Endodermal cell (in vitro differentiated cells): ENCODE measurements at places on chromosomes 3 and 15. TPM values are rescaled to one million over a fixed set of nuclear protein-coding genes. Genes with fewer than 3 reads are reported as not detected.

Gene C3orf20
- total RNA-seq, result not detected in 3 replicates

Gene TLR9
- not detected in 3 replicates for total RNA-seq

DNA sequence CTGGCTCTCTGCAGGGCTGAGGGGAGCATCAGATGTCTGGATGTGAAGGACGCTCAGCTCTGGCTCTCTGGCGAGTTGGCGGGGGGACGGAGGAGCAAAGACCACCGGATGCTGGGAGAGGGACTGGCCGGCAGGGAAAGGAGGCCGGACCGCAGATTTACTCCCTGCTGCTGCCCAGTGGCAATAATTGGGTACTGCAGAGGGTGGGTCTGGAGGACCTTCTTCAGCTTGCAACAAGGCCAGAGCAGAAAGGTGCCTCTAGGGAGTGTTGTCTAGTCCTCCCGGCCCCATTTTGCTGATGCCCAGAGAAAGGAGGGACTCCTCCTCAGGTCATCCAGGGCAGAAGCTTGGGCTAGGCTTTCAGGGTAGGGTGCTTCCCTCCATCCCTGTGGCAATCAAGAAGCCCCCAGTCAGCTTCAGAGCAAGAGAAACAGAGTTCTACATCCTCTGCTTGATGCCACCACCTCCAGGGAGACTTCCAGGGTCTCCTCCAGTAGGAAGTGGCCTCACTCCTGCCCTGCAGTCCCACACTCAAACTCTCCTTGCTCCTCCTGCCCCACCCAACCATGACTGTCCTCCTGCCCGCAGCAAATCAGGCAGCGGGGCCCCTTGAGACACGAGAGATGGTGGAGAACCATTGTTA, 20.3 kb upstream of the CSPG4 start:
- H3K4me1 ChIP-seq, result no peaks in the 10 kb centered on the region
- H3K36me3 ChIP-seq, result no peaks in the 10 kb centered on the region
- H3K27me3 ChIP-seq, result no peaks in the 10 kb centered on the region

Gene GHSR
- not detected in 2 replicates for total RNA-seq

GRCh38 chr3:196237203-196237602, 20.9 kb downstream of the SLC51A start:
- H3K4me3 ChIP-seq, result no peak overlapping the region
- no peak for DNase-seq
- peaks cover 5% of the 10 kb centered on the region for H3K4me1 ChIP-seq
- peaks cover 58% of the 10 kb centered on the region for H3K36me3 ChIP-seq
- H3K27me3 ChIP-seq, result no peaks in the 10 kb centered on the region

DNA sequence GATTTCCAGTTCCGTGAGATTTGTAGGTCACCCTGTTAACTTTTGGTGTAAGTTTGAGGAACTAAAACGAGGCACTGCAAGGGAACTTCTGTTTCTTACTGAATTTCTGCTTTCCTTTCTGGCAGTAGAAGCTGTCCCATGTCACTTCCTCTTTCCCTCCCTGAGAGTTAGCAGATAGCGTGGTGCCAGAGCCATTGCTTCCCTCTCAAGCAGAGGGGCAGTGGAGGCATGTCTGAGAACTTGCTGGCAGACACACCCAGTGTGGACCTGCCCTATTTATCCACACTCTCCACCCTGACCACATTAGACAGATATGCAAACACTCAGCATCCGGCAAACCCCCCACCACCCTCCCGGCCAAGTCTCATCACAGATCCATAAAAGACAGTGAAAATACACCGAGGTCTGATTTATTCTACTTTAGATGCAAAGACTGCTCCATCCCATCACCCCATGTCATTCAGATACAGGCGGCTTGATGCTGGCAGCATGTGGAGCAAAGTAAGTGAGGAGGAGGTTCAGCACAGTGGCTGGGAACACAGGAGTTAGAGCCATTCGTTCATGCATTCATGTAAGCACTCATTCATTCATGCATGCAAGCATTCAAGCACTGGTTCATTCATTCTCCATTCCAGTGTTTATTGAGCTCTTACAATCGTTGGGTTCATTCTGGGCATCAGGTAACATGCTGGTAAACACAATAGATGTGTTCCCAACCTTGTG, 324.7 kb downstream of the SHQ1 start:
- no peak overlapping the region for H3K27ac ChIP-seq
- H3K4me1 ChIP-seq, result no peaks in the 10 kb centered on the region

Gene MON1A
- total RNA-seq, result 6.2 and 6.7 TPM in 2 replicates

Gene RARRES1
- 0.58 TPM in 1 of 3 replicates, not detected in the others for total RNA-seq

Gene HHATL
- not detected in 3 replicates for total RNA-seq

DNA sequence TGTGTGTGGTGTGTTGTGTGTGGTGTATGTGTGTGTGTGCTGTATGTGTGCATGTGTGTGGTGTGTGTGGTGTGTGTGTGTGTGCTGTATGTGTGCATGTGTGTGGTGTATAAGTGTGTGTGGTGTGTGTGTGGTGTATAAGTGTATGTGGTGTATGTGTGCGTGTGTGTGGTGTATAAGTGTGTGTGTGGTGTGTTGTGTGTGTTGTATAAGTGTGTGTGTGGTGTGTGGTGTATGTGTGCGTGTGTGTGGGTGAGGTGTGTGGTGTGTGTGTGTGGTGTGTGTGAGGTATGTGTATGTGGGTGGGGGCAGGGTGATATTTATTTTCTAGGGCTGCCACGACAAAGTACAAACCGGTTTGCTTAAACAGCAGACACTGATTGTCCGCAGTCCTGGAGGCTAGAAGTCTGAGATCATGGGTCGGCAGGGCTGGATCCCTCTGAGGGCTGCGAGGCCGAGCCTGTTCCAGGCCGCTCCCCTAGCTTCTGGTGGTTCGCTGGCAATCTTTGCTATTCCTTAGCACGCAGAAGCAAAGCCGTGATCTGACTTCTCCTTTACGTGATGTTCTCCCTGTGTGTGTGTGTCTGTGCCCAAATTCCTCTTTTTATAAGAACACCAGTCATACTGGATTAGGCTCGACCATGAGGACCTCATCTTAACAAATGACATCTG, 160.2 kb downstream of the XXYLT1 start:
- H3K4me1 ChIP-seq, result peaks cover 5% of the 10 kb centered on the region
- DNase-seq, result no peak
- no peaks in the 10 kb centered on the region for H3K27me3 ChIP-seq
- H3K36me3 ChIP-seq, result peaks cover 4% of the 10 kb centered on the region
- H3K27ac ChIP-seq, result no peak overlapping the region

Gene ITIH3
- not detected in 2 replicates for total RNA-seq

DNA sequence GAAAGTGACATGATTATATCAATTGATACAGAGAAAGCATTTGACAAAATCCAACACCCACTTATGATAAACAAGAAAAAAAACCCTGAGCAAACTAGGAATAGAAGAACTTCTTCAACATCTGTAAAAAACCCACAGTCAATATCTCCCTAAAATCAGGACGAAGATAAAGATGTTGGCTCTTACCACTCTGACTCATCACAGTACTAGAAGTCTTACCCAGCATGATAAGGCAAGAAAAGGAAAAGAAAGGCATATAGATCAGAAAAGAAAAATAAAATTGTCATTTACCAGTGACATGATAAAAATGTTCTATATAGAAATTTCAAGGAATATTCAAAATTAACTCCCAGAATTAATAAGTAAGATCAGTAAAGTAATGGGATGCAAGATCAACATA, 7.2 kb upstream of the FBXW12 start:
- peaks cover 2% of the 10 kb centered on the region for H3K4me1 ChIP-seq
- H3K36me3 ChIP-seq, result no peaks in the 10 kb centered on the region

Gene ATP13A5
- not detected in 3 replicates for total RNA-seq

GRCh38 chr3:39166932-39167532, 13.6 kb upstream of the CSRNP1 start:
- H3K27ac ChIP-seq, result no peak overlapping the region
- no peaks in the 10 kb centered on the region for H3K4me1 ChIP-seq
- no peaks in the 10 kb centered on the region for H3K27me3 ChIP-seq
- H3K4me3 ChIP-seq, result no peak overlapping the region
- DNase-seq, result no peak
- no peaks in the 10 kb centered on the region for H3K36me3 ChIP-seq

GRCh38 chr15:44598892-44599291, 61.9 kb downstream of the EIF3J start:
- H3K4me3 ChIP-seq, result no peak overlapping the region
- no peak overlapping the region for H3K27ac ChIP-seq
- H3K4me1 ChIP-seq, result peaks cover 8% of the 10 kb centered on the region
- no peaks in the 10 kb centered on the region for H3K27me3 ChIP-seq

GRCh38 chr3:192277477-192277876, 449.9 kb downstream of the FGF12 start:
- DNase-seq, result no peak
- H3K36me3 ChIP-seq, result no peaks in the 10 kb centered on the region
- H3K4me3 ChIP-seq, result no peak overlapping the region
- no peak overlapping the region for H3K27ac ChIP-seq

- H3K27me3 ChIP-seq, result no peaks in the 10 kb centered on the region
- no peak overlapping the region for H3K4me3 ChIP-seq
- no peaks in the 10 kb centered on the region for H3K4me1 ChIP-seq
- no peak overlapping the region for H3K27ac ChIP-seq
- no peaks in the 10 kb centered on the region for H3K36me3 ChIP-seq
- no peak for DNase-seq
These were observed 172.4 kb upstream of the IQSEC1 start for GRCh38 chr3:13245615-13245978.

GRCh38 chr15:53000409-53000808, 210.3 kb upstream of the ONECUT1 start:
- no peak overlapping the region for H3K4me3 ChIP-seq
- H3K36me3 ChIP-seq, result no peaks in the 10 kb centered on the region

Gene TEX55
- total RNA-seq, result not detected in 3 replicates

DNA sequence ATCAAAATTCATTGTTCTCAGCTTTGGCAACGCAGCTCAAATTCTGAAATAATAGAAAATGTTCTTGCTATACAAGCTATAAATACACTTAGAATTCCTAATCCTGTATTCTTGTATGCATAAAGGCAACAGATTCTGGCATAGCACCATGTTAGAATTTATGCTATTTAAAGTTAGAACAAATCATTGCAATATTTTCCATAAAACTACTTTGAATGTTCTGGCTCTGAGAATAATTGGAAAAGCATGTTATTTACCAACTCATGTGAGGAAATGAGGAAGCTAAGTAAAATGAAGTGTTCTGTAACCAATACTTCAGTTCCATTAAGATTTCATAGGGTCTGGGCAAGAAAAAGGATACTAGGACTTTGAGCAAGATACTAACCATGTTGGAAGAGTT, 888.9 kb downstream of the SQOR start:
- no peaks in the 10 kb centered on the region for H3K27me3 ChIP-seq
- H3K4me3 ChIP-seq, result no peak overlapping the region
- no peaks in the 10 kb centered on the region for H3K36me3 ChIP-seq
- H3K4me1 ChIP-seq, result no peaks in the 10 kb centered on the region
- no peak overlapping the region for H3K27ac ChIP-seq
- no peak for DNase-seq

DNA sequence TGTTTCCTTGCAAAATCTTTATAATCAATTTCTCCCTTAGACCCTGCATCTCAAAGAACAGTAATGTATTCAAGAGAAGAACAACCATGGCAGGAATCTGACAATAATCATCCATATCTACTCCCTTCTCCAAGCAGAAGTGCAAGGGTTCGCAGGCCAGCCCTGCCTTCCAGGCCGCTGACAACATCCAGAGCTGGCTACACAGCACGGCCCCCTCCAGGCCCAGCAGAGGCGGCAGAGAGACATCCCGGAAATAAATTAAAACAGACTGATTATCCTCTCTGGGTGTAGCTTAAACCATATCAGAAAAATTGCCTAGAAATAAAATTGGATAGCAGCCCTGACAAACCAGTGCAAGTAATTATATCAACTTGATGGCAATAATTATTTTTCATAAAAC, 223.3 kb downstream of the FAM43A start:
- no peaks in the 10 kb centered on the region for H3K27me3 ChIP-seq
- H3K4me1 ChIP-seq, result no peaks in the 10 kb centered on the region
- no peak overlapping the region for H3K4me3 ChIP-seq
- no peak for DNase-seq
- H3K36me3 ChIP-seq, result no peaks in the 10 kb centered on the region

Gene PEX11A
- 2.7 and 2.9 TPM in 2 replicates for total RNA-seq

Gene GOLGA6D
- total RNA-seq, result 0.11 and 0.14 TPM in 2 replicates

GRCh38 chr15:55742927-55743728, at the start of gene PRTG:
PRTG (minus strand) TSS chr15:55743152; CDS start chr15:55742931, 221 bp downstream.
- peaks cover 63% of the 10 kb centered on the region for H3K27me3 ChIP-seq
- peak within 1 kb of the TSS; percentile 87 for H3K4me3 ChIP-seq
- peak; percentile 90 for DNase-seq
- peak within 1 kb of the TSS; percentile 88 for H3K27ac ChIP-seq

Gene C2CD4A
- not detected in 3 replicates for total RNA-seq

Gene KNL1
- total RNA-seq, result 17.4 to 37.8 TPM (median 32.6 TPM) in 3 replicates

GRCh38 chr3:156483002-156483401, 71.9 kb downstream of the SSR3 start:
- no peak for DNase-seq
- H3K36me3 ChIP-seq, result no peaks in the 10 kb centered on the region
- H3K4me3 ChIP-seq, result no peak overlapping the region
- H3K27ac ChIP-seq, result no peak overlapping the region
- no peaks in the 10 kb centered on the region for H3K27me3 ChIP-seq

DNA sequence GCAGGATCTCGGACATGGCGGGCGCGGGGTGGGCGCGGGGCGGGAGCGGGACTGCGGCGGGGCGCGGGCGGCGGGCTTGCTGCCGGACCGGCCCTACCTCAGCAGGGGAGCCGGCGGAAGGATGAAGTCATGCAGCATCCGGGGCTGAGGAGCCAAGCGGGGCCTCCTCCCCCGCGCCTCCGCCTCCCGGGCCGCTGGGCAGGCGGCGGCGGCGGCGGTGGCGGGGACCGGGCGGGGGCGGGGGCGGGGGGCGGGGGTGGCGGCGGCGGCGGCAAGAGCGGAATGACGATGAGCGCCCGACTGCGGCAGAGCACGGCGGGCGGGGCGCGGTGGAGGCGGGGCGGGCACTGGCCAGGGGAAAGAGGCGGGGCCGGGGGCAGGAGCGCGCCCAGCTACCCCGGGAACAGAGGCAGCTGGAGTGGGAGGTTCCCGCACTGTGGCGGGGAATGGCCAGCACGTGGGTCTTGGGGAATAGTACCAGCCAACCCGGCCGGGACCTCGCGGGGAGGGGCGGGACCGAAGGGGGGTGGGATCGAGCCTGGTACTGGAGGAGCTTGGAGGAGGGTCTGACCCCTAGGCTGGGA, at the start of gene CAMK2N2:
Gene CAMK2N2, minus strand, starts transcription at position 284 of the 584 bp plus-strand sequence. Its CDS starts 268 bp downstream, at position 16.
- H3K4me3 ChIP-seq, result peak within 1 kb of the TSS; percentile 74
- no peaks in the 10 kb centered on the region for H3K4me1 ChIP-seq
- no peaks in the 10 kb centered on the region for H3K36me3 ChIP-seq
- DNase-seq, result peak; percentile 95
- H3K27ac ChIP-seq, result no peak within 1 kb of the TSS

GRCh38 chr15:23566071-23566554, 639 bp downstream of the MKRN3 start:
- H3K27me3 ChIP-seq, result no peaks in the 10 kb centered on the region
- H3K4me3 ChIP-seq, result no peak overlapping the region
- peak overlapping the region; percentile 91 for H3K27ac ChIP-seq
- no peaks in the 10 kb centered on the region for H3K36me3 ChIP-seq
- DNase-seq, result no peak

Gene LRCH3
- total RNA-seq, result 70.2 to 86.4 TPM (median 78.4 TPM) in 3 replicates

Gene C3orf52
- total RNA-seq, result 5.2 TPM in 2 replicates

- H3K4me3 ChIP-seq, result no peak overlapping the region
- no peaks in the 10 kb centered on the region for H3K36me3 ChIP-seq
- no peak overlapping the region for H3K27ac ChIP-seq
- no peaks in the 10 kb centered on the region for H3K4me1 ChIP-seq
These were observed 164.5 kb downstream of the TBC1D5 start for GRCh38 chr3:17577796-17578520.
